CD4-positive, CD25-positive, alpha-beta regulatory T cell (primary cell): ENCODE measurements at places on chromosomes 11 and 22. TPM values are rescaled to one million over a fixed set of nuclear protein-coding genes. Genes with fewer than 3 reads are reported as not detected.

DNA sequence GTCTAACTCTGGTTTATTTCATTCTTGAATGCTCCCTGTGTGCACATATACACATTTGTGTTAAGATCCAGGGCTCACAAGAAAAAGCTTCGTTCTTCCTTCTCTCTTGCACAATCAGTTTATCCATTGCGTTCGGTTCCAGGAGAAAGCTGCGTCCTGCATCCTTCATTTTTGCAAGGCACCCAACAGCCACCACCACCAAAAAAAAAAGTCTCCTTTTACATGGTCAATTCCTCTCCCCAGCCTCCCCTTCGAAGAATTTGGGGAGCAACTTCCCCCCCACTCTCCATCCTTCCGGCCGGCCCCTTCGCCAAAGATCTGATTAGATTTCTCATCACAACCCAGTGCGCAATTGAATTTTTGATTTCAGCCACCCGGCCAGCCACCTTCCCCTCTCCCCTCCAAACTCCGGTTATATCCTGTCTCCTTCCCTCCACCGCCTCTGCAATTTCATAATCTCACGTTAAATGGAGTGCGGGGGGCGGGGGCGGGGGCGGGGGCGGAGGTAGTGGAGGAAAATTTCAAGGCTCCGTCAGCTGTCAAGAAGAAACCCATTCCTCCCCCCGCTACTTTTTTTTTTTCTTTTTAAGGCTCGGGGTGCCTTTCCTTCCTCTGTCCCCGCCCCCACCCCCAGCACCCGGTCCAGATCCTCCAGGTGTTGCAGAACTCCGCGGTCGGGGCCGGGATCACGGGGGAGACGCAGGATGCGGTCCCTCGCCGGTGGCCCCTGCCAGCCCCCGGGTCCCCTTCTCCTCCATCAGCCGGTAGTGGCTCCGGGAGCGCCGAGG, 1166.5 kb downstream of the LRRC4C start:
- H3K36me3 ChIP-seq: no peaks in the 10 kb centered on the region
- DNase-seq: no peak
- H3K27ac ChIP-seq: no peak overlapping the region
- no peaks in the 10 kb centered on the region for H3K27me3 ChIP-seq
- H3K4me1 ChIP-seq: no peaks in the 10 kb centered on the region
- no peak overlapping the region for H3K4me3 ChIP-seq

- H3K27ac ChIP-seq: no peak overlapping the region
- H3K27me3 ChIP-seq: no peaks in the 10 kb centered on the region
Measured at GRCh38 chr22:18133452-18133851, 16.5 kb upstream of the USP18 start.

DNA sequence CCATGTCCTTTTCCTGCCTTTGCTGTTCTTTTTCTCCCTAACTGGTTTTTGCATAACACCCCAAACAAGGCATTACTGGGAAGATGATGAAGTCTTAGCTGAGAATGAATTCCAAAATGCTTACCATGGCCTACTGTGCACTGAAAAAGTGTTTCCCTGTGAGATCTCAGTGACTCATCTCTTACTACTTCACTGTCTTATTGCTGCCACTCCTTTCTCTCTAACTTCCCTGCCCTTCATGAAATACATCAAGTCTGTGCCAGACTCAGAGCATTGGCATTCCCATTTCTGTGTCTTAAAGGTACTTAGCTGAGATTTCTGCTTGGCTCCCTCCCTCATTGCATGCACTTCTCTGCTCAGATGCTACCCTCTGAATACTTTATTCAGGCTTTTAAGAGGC, 49.1 kb upstream of the MUC15 start:
- no peak overlapping the region for H3K4me3 ChIP-seq
- no peak overlapping the region for H3K27ac ChIP-seq
- H3K27me3 ChIP-seq: no peaks in the 10 kb centered on the region
- H3K4me1 ChIP-seq: no peaks in the 10 kb centered on the region

DNA sequence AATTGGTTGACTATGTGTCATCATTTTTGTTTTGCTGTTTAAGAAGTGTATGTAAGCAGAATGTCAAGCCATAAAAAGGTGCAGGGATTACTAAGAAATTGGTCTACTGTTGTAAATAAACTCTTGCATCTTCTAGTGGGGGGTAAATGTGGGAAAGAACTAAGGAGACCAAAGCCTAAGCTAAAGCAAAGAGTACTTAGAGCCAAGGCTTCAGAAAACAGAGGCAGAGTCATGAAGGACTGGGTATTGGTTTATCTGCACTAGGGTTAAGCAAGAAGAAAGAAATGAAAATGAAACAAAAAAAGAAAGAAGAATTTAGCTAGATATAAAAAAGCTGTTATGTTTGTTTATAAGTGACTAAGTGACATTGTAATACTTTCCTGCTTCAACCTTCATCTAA, 628.1 kb downstream of the METTL15 start:
- H3K4me1 ChIP-seq: no peaks in the 10 kb centered on the region
- no peak for DNase-seq
- H3K4me3 ChIP-seq: no peak overlapping the region

- H3K4me3 ChIP-seq: no peak overlapping the region
- peaks cover 6% of the 10 kb centered on the region for H3K36me3 ChIP-seq
- no peak for DNase-seq
- H3K27me3 ChIP-seq: no peaks in the 10 kb centered on the region
Measured at GRCh38 chr11:93819966-93820695, 30.3 kb downstream of the VSTM5 start.

DNA sequence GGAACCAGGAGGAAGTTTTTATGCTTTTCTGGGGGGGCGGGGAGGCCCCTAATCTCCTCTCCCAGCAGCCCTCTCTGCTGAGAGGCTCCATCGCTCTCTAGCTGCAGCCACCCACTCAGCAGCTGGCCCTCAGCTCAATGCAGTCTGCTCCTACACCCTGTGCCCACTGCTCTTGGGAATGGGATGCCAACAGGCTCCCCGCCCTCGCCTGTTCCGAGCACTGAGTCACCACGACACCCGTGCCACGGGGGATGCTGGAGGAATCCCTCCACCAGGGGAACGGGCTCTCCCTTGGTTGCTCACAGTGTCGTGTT, 23.5 kb upstream of the SUSD2 start:
- DNase-seq: no peak
- peak overlapping the region; percentile 83 for H3K27ac ChIP-seq
- peaks cover 22% of the 10 kb centered on the region for H3K36me3 ChIP-seq
- H3K4me3 ChIP-seq: peak overlapping the region; percentile 81
- H3K27me3 ChIP-seq: no peaks in the 10 kb centered on the region
- peaks cover 75% of the 10 kb centered on the region for H3K4me1 ChIP-seq

GRCh38 chr11:113255096-113255495, 59.3 kb upstream of the TTC12 start:
- H3K36me3 ChIP-seq: no peaks in the 10 kb centered on the region
- H3K4me3 ChIP-seq: no peak overlapping the region
- H3K27ac ChIP-seq: no peak overlapping the region
- no peak for DNase-seq
- no peaks in the 10 kb centered on the region for H3K4me1 ChIP-seq
- no peaks in the 10 kb centered on the region for H3K27me3 ChIP-seq

Gene KRTAP5-6
- total RNA-seq: not detected

Gene C22orf31
- total RNA-seq: not detected
